Activated naive CD8-positive, alpha-beta T cell treated with anti-CD3 and anti-CD28 coated beads for 36 hours (primary cell): ENCODE measurements at places on chromosomes 13 and 19. TPM values are rescaled to one million over a fixed set of nuclear protein-coding genes. Genes with fewer than 3 reads are reported as not detected.

The ZNF570 gene
- 4.2 TPM for total RNA-seq

The LIN7B gene
- 2.2 TPM for total RNA-seq

DNA sequence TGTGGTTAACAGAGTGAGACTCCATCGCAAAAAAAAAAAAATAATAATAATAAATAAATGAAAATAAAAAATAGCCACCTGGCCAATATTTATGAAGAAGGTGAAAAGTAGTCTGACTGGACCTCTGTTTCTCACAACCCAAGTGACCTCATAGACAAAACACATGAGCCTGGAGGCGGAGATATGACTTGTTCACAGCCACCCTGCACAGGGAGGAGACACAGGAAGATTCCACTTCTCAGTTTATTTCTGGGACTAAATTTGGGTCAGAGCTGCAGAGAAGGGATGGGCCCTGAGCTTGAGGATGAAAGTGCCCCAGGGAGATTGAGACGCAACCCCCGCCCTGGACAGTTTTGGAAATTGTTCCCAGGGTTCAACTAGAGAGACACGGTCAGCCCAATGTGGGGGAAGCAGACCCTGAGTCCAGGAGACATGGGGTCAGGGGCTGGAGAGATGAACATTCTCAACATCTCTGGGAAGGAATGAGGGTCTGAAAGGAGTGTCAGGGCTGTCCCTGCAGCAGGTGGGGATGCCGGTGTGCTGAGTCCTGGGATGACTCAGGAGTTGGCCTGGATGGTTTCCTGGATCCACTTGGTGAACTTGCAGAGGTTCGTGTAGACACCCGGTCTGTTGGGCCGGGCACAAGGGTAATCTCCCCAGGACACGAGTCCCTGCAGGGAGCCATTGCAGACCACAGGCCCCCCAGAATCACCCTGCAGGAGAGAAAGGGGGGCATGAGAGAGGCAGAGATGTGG is 9.6 kb downstream of the KLK5 start:
- DNase-seq, result no peak
- H3K4me3 ChIP-seq, result no peak overlapping the region
- H3K36me3 ChIP-seq, result no peaks in the 10 kb centered on the region

DNA sequence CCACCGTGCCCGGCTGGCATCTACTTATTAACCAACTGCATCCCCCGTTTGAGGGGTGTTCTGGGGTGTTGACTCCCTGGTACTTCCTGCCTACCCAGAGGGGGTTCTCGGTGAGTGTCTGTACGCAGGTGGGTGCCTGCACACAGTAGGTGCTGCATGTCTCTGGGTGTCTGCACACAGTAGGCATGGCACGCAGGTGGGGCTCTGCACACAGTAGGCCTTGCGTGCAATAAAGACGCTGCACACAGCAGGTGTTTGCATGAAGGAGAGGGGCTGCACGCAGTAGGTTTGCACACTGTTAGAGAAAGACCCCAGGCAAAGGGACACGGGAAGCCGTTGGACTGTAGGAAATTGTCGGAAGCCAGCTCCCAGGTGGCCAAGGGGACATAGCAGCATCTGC is 11.2 kb downstream of the GADD45B start:
- DNase-seq, result no peak
- H3K4me3 ChIP-seq, result no peak overlapping the region
- peaks cover 12% of the 10 kb centered on the region for H3K4me1 ChIP-seq
- H3K36me3 ChIP-seq, result peaks cover 11% of the 10 kb centered on the region

GRCh38 chr19:51921949-51922348 is 5.3 kb upstream of the ZNF613 start:
- no peak overlapping the region for H3K4me3 ChIP-seq
- H3K27me3 ChIP-seq, result no peaks in the 10 kb centered on the region
- peaks cover 37% of the 10 kb centered on the region for H3K36me3 ChIP-seq

- no peaks in the 10 kb centered on the region for H3K27me3 ChIP-seq
- peaks cover 12% of the 10 kb centered on the region for H3K4me1 ChIP-seq
- peaks cover 48% of the 10 kb centered on the region for H3K36me3 ChIP-seq
- no peak for DNase-seq
- no peak overlapping the region for H3K27ac ChIP-seq
These were observed 29.9 kb downstream of the UCHL3 start for GRCh38 chr13:75579529-75579928.
